ENCODE measurements at places on chromosomes 6 and 20.

DNA sequence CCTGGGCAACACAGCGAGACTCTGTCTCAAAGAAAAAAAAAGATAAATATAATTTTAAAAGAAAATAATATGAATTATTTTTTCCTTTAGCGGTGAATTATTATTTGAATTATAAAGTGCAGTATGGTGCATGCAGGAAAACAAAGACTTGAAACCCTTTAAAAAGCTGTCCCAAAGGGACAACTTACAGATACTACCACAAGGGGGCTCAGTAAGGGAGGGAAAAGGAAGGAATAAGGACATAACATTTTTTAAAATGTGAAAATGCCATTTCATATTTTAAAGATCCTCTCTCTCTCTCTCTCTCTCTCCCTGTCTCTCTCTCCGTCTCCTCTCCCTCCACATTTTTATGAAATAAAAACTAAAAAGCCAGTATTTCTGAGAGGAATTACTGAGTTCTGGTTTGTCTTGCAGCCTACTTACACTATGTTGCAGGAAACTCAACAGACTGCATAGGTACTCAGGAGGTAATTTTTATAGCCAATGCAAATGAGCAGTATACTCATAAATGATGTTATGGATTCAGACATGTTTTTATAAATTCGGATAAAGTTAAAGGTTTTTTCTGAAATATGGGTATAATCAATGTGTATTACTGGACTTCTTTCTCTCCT lies 455.0 kb upstream of the GJE1 start:
- peak; percentile 63 for DNase-seq

DNA sequence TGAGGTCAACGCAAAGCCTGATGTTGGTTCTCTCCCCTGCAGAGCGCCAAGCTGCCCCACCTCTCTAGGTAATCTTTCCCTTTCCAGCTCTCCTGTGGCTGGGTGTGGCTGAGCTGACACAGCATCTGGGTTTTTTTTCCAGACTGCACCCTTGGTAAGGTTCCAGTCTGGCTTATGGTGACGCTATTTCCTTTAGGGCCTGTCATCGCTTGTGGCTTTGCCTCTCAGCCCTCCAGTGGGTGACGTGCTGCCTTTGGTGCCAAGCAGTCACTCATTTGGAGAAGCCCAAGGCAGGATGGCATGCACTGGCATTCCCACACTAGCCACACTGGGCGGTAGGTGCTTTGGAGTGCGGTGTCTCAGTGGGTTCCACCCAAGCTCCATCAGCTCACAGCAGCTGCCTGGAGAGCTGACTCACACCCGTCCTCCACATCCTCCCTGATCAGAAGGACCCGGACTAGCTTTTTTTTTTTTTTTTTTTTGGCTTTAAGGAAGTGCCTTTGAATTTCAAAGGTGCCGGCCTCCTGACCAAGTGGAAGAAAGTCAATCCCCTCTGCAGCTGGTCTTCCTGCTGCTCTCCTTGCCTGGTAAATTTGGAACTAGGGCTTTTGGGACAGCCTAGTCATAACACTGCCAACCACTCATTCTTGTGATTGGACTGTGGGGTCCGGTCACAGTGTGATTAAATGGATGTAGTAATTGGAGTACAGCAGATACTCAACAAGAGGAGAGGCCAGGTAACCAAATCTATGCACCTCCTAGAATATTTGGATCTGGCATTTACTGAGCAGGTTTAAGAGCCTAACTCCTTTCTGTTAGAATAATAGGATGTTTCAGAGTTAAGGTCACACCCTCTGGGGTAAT lies 153.6 kb downstream of the CD83 start:
- no peak for DNase-seq

DNA sequence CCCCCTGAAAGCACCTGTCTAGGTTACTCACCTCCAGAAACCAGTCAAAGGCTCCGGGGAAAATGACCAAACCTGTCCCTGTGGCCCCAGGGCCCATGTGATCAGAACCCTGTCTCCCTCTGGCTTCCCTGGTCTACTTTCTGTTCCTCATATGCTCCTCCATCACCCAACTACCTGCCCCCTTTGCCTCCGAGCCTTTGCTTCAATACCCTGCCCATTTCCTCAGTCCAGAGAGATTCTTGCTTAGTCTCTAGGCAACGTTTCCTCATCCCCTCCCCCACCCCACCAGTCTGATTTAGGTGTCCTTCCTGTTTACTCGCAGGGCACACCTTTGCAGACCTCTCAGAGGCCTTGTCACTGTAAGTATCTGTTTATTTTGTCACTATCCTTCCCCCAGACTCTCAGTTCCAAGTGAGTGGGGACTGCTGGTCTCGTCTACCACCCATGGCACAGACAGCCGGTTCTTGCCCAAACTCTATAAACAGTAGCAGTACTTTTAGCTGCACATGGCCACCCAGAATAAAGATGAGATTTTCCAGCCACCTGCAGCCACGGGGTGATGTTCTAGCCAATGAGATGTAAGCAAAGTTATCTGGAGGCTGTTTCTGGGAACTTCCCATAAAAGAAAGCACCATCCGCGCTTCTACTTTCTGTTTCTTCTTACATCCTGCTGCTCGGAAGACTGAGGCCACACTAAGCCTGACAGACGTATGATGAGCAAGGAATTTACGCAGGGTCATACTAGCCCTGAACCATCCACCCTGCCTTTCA lies 13.3 kb downstream of the ELOVL5 start:
- DNase-seq, result peak; percentile 37

DNA sequence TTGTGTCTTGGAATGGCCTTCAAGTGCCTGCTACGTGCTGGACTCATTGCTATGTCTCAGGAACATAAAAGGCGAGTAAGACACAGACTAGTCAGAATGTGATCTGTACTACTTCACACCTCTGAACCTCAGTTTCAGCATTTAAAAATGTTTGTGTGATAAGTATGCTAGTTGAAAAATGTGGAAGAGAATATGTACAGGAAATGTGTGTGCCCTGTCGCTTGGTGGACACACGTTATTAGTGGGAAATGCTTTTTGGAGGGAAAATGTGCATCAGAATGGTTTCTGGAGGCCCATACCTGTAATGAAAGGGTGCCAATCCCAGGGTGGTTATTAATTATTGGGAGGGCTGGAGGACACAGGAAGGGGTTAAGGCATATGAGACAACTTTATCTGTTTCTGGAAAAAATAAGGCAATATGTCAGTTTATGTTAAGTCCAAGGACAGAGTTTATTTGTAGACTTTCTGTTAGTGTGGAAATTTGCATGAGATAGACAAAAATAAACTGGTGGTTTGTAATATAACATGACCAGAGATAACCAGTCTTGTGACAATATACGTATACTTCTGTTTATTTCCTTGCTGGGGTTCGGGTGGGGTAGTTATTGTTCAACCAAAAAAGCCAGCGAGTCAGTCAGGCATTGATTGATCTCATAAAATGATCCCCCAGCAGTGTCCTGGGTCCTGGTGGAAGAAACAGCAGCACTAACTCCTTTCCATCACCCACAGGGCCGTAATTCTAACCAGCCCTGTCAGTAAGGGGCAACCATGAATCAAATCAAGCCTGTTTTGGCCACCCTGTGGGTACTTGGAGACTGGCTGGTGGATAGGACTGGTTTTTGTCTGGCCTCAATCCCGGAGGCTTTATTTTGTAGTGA lies 117.9 kb downstream of the JARID2 start:
- no peak for DNase-seq

GRCh38 chr20:57960803-57961575 lies 251.2 kb upstream of the PMEPA1 start:
- DNase-seq, result no peak

GRCh38 chr6:33197431-33198048 lies 2.9 kb downstream of the RXRB start:
- peak; percentile 80 for DNase-seq

GRCh38 chr20:1934721-1935573 lies 39.7 kb downstream of the SIRPA start:
- no peak for DNase-seq

- peak; percentile 91 for DNase-seq
Observed at GRCh38 chr6:30763618-30764489, 19.5 kb upstream of the IER3 start.

- DNase-seq, result no peak
Observed at GRCh38 chr6:87315071-87315470, 7.3 kb upstream of the SMIM8 start.

DNA sequence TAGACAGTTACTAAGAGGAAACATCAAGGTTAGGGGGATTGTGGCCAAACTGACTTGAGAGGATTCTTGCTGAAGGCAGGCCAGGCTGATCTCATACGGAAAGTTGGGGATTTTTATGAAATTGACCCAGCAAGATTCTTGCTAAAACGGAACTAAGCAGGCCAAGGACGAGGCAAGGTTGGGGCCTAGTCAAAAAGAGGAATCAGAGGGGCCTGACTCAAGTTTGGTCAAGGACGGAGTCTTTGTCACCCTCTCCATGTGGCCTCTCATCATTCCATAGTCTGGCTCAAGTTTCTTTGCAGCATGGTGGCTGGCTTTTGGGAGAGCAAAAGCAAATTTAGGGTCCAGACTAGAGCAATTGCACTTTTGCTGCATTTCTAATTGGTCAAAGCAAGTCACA lies 7.9 kb upstream of the HECA start:
- no peak for DNase-seq

- no peak for DNase-seq
Observed at GRCh38 chr20:10634211-10634610, 39.6 kb downstream of the JAG1 start.

- DNase-seq, result peak; percentile 15
Observed at GRCh38 chr20:25507385-25508082, 77.8 kb downstream of the NINL start.

DNA sequence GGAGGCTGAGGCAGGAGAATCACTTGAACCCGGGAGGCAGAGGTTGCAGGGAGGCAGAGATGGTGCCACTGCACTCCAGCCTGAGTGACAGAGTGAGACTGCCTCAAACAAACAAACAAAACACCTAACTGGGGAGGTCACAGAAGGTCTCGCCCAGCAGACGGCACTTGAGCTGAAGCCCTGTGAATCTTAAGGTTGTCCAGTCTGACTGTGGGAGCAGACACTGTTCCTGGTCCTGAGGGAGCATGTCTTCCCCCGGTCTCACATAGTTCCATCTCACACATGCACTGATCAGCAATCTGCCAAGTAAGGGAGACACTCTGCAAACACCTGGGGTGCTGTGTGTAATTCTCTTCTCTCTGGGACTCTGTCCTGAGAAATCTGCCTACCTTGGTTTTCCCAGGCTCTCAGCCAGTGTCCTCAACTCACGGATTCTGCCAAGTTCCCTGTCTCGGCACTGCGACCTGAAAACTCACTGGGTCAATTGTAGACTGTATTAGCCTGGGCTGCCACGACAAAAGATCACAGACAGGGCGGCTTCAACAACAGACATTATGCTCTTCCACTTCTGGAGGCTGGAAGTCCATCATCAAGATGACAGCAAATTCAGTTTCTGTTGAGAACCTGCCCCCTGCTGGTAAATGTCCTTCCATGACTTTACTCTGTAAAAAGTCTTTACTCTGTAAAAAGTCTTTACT lies 94.3 kb downstream of the JPH2 start:
- DNase-seq, result peak; percentile 69

DNA sequence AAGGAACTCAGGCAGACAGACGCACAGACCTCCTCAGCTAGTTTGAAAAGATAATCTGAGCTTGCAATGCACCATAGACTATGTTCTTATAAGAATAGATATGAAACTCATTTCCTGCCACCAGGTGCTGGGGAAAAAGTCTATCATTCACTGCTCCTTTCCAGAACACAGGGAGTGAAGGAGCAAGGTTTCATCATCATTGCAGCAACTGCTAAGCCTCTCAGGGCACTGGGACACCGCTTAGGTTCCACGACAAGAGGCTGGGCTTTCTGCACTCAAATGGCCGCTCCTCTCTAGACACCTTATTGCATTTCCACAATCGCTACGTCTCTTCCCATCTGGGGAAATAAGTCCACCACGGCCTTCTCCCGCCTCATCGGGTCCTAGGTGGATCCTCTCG lies 418.5 kb upstream of the JARID2 start:
- DNase-seq, result no peak

- no peak for DNase-seq
Observed at GRCh38 chr6:135128268-135128914, 52.7 kb upstream of the MYB start.

- no peak for DNase-seq
Observed at GRCh38 chr20:61839912-61840778, 225.5 kb downstream of the TAF4 start.

- peak; percentile 56 for DNase-seq
Observed at GRCh38 chr6:137291441-137291840, 72.3 kb upstream of the IFNGR1 start.

DNA sequence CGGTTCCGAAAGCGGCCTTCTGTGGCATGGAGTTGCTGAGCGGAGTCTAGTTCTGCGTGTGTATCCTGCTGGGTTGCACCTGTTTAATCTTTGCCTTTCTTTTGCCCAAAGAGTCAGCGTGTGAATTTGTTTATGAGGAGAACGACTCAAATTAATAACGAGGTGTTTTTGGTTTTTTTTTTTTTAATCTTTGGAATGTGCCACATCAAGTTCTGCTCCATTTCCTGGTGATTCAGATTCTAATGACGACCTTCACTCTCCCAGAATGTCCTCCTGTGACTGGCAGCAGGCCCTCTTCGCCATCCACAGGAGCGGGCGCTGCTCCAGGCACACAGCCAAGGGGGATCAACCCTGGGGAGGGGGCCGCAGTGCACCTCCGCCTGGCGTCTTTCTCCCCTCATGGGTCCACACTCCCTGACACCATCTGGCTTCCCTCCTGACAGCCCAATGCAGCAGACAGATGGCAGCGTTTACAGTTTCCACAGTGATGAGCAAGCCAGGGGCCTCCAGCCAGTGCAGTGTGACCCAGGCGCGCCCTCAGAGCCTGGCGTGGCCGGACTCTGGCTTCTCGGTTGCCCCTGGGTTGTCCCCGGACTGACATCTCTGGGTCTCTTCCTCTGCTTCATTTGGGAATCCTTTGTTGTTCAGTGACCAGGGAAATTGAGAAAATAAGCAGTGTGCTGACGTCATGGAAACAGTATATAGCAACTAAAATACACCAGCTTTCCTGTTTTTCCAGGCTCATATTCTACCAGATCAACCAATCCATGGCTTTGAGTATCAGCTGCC lies 27.5 kb upstream of the AFDN start:
- peak; percentile 64 for DNase-seq

DNA sequence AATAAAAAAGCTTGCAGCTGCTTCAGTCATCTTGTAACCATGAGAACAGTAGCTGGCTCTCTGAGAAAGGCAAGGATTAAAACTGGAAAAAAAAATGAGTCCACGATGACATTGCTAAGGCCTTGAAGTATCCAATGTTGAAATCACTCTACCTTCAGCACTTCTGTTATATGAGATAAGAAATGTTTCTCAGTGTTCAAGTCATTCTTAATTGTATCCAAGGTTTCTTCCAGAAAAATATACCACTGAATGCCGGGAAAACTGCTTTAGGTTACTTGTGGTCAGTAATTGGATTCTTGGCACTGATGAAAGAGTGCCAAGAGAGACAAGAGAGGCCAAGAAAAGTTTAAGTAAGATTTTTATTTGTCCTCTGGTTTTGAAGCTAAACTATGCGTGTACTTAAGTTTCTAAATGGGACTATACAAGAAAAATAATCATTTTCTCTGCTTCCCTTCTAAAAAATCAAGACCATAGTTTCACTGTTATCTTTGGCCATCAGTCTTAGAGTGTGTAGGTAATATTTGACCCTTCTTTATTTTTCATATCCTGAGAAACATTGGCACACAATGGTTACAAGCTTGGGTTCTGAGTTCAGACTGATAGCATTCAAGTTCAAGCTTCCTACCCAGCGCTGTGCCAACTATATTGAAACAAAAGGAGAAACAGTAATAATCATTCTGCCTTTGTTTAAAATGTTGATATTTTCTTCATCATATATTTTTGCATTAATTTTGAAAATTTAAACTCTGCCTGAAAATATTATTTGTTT lies 84.6 kb downstream of the TRDN start:
- no peak for DNase-seq

- no peak for DNase-seq
Observed at GRCh38 chr20:44362466-44362940, 7.0 kb downstream of the HNF4A start.

- no peak for DNase-seq
Observed at GRCh38 chr20:51500311-51500710, 42.2 kb downstream of the NFATC2 start.
